ENCODE measurements at places on chromosomes 7 and 10.

GRCh38 chr7:30310674-30311362 lies 26.4 kb downstream of the ZNRF2 start:
- DNase-seq = no peak

GRCh38 chr10:38159004-38159403 lies 64.9 kb downstream of the ZNF37A start:
- no peak for DNase-seq

DNA sequence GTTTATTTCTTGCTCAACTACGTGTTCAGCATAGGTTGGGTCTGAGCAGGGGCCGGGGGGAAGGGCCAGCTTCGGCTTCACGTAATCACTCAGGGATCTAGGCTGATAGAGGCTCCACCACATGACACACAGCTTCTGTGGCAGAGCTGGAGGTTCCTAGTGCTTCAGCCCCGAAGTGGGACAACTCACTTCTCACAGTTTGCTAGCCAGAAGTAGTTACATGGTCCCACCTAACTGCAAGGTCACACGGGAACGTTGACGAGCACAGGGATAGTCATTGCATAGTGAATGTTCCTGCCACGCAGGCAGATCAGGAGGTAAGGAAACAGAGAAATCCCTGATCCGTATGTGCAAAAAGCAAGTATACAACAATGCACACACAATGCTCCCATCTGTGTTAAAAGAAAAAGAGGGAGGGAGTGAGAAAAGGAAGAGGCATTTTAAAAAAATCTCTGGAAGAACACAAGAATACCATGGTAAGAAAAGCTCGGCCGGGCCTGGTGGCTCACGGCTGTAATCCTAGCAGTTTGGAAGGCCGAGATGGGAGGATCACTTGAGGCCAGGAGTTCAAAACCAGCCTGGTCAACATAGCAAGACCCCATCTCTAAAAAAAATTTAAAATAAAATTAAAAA lies 16.9 kb downstream of the SMURF1 start:
- DNase-seq = no peak

DNA sequence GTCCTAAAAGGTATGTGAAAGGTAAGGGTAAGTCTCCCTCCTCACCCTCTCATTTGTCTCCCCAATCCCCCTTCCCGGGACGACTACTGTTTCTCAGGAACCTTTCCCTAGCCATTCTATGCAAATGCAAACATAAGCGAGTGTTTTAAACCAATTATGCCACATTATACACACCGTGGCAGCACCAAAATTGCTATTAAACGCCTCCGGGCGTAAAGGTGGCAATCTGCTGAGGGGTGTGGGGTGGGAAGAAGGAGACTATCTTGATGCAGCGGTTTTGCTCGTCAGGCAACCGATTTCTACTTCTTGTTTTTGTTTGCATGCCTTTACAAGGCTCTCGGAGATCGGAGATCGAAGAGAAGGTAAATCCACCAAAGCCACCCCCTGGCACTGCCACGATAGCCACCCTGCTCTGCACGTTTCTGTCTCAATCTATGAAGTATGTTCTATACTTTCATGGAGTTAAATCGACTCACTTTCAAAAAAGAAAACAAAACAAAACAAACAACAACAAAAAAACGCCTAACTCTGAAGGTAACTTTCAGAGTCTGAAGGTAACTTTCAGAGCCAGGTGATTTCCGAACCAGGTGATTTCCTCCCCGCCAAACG lies 46.0 kb upstream of the CDK1 start:
- DNase-seq = peak; percentile 28

- no peak for DNase-seq
Observed at GRCh38 chr7:36630112-36630650, 94.1 kb downstream of the AOAH start.

DNA sequence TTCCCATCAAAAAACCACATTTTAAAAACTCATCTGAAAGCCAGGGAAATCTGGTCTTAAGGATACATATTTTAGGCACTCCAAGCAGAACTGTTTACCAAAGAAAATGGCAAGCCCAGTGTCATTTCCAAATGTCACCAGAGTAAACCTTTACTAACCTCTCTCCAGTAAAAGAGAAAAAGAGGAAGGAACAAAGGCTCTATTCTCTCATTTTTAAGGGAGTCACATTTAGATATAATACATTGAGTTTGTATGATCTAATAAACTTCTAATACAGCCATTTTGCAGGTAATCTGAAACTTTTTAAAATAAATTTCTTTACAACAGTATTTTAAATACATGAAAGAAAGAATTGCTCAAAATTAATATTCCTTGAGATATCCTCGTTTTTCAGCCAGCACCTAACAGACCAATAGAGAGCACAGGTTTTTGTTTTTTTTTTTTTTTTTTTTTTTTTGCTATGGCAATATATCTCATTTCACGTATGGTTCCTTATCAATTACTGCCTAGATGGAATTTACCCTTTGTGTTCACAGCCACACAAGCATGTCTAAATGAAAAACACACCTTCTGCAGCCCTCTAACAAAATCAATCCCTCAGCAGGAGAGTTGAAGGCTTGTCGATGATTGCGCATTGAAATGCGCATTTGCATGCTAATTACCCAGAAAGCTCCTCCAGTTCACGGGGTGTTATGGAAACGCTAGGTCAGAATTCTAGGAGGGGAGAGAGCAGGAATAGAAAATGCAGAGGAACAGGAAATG lies 39.8 kb upstream of the MSRB2 start:
- no peak for DNase-seq

DNA sequence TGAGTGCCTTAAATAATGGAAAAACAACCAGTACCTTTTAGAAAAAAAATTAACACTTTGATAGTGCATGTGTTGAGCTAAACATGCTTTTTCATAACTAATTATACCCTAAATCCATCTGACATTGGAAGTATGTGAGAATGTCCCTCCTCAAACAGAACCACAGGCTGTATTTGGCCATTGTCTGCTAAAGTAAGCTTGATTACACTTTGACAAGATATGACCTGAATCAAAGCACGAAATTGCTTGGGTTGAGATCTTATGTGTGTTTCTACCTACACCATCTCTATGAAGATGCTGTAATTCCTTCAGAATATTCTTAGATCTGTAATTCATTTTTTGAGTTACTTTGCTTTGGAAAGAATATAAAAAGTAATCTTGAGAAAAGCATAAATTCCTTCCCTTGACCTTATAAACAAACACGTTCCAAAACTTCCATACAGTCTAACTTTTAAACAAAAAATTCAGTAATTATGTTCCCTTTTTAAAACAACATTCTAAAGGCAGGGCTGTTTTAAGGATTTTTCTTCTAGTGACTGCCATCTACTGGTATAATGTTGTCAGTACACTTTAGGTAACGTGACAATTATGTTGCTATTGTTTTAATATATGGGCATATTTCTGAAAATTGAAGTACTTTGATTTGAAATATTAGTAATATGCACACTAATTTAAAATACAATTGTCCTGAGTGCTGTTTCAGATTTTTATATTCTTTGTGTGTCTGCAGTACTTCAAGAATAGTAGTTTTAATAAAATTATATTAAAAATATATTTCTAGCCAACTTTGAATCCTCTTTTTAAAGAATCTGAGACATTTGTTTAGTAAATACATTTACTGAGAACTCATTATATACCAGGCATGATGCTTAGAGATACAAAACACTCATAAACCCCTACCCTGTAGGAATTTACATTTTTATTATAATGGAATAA lies 20.9 kb downstream of the CD36 start:
- peak; percentile 24 for DNase-seq

- peak; percentile 56 for DNase-seq
Observed at GRCh38 chr10:44978570-44979280, at the start of gene DEPP1. Gene DEPP1 (minus strand): TSS chr10:44978809. CDS start chr10:44978030, 779 bp downstream.

DNA sequence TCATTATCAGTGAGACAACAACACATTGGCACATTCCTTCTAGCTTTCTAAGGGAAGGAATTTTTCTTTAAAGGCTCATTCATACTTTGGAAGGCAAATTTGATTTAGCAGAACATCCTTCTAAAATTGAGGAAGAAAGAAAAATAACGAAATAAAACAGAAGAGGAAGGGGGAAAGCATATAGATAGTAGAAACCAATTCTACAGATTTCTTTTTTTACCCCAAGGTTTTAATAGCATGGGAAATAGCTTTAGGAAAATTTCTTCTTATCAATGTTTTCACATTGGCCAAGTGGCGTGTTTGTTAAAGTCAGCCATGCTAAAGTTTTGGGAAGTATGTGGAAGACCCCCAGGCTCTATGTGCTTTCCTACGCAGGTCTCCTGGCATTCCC lies 35.7 kb downstream of the MACROH2A2 start:
- no peak for DNase-seq
